ENCODE measurements at places on chromosomes 4 and X.

- DNase-seq: no peak
These were observed 99.2 kb downstream of the NSUN7 start for GRCh38 chr4:40848940-40849339.

- no peak for DNase-seq
These were observed 44.8 kb downstream of the UGT2A3 start for GRCh38 chr4:68906780-68907137.

GRCh38 chr4:45482346-45482745 lies 641.5 kb downstream of the GABRG1 start:
- no peak for DNase-seq

DNA sequence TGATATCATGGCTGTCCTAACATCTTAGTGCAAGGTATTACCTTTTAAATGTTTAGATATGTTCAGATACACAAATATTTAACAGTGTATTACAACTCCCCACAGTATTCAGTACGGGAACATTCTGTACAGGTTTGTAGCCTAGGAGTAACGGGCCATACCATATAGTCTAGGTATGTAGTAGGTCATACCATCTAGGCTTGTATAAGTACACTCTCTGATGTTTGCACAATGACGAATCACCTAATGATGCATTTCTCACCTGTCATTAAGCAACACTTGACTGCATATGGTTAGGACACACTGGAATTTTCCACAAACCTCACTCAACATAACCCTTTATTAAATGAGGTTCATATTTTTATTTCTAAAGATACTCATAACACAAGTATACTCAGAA lies 67.7 kb downstream of the THOC2 start:
- DNase-seq: no peak

- no peak for DNase-seq
These were observed 80.8 kb downstream of the PALLD start for GRCh38 chr4:168577624-168578023.

DNA sequence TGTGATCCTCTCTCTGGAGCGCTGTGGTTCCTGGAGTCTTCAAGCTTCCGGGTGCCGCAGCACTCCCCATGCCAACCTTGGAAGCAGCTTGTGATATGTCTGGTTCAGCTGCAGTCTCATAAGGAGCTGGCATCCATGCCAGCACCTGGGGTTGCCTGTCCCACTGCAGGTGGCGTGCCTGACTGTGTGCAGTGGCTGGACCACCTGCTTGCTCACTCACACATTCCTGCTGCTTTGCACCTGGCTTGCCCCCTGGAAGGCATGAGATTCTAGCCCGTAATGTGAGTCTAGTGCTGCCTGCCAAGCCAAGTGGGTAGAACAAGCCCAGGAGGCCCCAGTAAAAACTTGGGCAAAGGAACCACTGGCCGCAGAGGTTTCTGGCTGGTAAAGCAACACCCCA lies 687.2 kb upstream of the AADAT start:
- DNase-seq: no peak

DNA sequence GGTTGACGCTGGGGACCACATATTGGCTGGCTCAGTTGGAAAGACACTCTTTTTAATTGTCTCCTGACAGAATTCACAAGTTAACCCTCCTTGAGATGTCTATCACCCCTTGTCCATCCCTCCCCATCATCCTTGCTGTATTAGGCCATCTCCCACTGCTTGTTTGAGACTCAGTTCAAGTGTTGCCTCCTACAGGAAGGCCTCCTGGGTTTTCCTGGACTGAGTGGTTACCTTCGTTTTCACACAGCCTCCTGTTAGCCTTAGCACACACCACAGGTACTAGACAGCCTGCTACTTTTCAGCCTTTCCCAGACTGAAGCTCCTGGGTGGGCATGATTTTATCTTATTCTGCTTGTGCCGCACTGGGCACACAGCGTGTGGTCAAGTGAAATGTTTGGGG lies 145.3 kb upstream of the STX18 start:
- DNase-seq: no peak

DNA sequence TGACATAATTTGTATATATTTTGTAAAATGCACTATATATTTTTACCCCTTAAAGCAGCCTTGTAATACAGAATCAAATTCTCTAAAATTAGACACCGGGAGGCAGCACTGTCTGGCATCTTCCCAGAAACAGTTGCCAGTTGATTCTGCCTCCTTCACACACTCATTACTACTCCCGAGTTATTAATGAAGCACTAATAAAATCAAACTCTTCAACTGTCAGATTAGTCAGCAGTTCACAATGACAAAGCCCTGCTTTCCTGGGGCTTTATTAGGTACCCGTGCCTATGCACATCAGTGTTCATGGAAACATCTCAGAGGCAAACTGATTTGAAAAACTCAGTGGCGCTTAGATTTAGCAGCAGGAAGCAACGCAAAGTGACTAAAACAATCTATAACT lies 103.5 kb upstream of the VEGFC start:
- no peak for DNase-seq

GRCh38 chr4:93649828-93650227 lies 178.7 kb upstream of the ATOH1 start:
- no peak for DNase-seq

GRCh38 chr4:48212165-48212564 lies 57.5 kb downstream of the TEC start:
- DNase-seq: no peak

DNA sequence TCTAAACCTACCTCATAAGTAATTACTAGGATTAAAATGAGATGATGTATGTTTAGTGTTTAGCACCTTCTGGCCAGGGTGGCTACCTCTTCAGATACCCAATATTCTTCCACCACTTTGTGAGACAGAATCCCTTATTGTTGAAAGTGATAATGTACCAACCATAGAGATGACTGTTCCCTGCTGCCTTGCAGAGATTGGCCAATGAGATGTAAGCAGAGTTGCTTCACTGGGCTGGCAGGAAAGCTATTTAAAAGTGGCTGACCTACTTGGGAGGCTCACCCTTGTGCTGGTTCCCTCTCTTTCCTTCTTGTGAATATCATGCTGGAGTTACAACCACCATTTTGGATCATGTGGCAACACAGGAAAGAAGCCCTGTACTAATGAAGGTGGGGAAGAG lies 58.9 kb downstream of the TMEM154 start:
- no peak for DNase-seq

- DNase-seq: no peak
These were observed 21.0 kb downstream of the SAT1 start for GRCh38 chrX:23803931-23804381.

DNA sequence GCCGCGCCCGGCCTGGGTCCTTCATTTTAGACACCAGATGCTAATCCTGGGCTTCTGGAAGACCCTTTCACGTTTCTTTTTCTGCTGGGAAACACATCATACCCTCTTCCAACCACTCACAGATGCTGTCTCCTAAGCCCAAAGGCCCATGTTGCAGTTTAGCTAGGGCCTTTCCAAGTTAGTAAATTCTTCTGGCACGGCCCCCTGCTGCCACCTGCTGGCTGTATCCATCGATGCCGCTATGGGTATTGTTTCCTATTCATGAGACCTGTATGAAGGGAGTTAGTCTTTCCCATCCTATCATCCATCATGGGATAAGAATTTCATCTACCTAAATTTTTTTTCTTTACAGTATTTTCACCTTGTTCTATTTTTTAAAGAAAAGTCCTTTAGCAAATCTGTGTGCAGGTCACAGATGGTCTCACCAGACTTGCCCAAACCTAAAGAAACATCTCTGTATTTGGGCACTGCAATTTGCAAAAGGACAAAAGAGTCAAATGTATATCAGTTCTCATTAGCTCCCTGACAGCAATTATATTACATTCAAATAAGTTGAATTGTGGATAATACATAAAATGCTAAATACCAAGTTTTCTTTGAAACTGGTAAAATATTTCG lies 37.8 kb upstream of the SLC9A7 start:
- DNase-seq: peak; percentile 38

- DNase-seq: no peak
These were observed 1052.5 kb upstream of the LCORL start for GRCh38 chr4:19074036-19074435.

GRCh38 chr4:10055871-10056270 lies 34.6 kb upstream of the SLC2A9 start:
- DNase-seq: no peak

GRCh38 chr4:103012551-103012950 lies 7.0 kb downstream of the SLC9B1 start:
- DNase-seq: no peak

GRCh38 chr4:4677556-4678522 lies 136.0 kb upstream of the STX18 start:
- no peak for DNase-seq

DNA sequence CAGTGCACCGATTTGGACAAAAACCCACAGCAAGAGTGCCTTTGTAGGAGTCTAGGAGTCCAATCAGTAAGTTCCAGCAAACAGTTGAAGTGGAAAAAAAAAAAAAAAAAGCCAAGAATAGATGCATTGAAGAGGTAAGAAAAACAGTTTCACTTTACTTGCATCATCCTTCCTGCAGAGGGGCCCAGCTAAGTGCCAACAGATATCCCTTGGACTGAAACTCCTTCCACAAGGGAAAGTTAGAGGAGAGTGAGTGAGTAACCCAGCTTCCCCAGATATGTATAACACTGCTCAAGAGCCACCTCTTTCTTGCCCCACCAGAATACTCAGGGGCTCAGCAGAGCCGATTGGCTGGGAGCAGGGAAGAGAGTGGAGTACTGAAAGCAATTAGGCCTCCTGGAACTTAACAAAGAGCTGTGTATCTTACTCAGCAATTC lies 617.7 kb upstream of the SMIM31 start:
- DNase-seq: no peak

DNA sequence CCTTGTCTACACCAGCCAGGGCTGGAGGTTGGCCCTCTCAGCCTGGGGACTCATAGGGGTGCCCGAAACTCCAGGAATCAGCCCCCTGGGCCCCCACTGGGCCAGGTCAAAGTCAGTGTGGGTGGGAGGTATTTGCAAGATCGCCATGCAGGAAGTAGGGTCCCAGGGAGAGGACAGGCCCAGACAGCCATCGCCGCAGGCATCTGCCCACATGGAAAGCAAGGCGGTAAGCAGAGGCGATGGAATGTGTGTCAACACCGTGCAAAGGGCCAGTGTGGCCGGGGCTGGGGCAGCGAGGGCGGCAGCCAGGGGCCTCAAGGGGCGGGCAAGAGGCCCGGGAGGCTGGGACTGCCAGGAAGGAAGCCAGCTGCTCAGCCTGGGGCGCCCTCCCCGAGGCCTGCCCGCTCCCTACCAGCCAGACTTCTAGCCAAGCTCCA lies 19.3 kb upstream of the DUSP9 start:
- DNase-seq: no peak

DNA sequence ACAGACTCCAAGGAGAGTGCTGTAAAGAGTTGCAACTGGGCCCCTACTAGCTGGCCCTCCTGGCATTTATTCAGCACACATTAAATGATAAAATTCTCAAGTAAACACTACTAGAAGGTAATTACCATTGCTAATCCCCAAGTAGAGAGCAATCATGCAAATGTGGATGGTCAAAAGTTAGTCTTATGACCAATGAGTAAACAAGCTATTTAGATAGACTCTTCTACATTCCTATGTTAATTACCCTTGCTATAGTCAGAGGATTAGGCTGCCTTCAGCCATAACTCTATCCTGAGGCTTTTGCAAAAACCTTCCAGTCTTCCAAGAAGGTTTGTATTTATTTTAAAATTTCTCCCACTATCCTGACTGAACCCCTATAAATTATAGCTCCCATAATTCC lies 28.3 kb upstream of the HPGD start:
- DNase-seq: no peak

DNA sequence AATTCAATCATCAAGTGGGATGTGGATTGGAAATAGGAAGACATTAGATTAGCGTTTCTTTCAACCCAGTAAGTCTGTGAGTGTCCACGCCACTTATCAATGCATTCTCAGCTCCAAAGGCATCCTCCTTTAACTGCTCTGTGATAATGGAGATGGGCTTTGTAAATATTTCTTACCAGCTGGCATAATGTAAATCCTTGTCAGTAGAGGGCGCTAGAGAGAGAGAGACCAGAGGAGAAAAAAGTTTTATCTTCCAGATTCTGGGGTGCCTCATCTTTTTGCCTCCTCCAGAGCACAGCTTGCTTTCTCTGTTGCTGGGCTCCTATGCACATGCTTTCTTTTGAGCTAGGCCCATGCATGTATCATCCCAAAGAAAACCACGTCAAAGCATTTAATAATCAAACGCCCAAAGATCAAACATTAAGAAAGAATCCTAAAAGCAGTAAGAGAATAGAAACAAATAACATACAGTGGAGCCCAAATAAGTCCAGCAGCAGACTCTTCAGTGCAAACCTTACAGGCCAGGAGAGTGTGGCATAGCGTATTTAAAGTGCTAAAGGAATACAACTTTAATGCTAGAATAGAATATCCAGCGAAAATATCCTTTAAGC lies 9.6 kb upstream of the MTMR1 start:
- DNase-seq: no peak

DNA sequence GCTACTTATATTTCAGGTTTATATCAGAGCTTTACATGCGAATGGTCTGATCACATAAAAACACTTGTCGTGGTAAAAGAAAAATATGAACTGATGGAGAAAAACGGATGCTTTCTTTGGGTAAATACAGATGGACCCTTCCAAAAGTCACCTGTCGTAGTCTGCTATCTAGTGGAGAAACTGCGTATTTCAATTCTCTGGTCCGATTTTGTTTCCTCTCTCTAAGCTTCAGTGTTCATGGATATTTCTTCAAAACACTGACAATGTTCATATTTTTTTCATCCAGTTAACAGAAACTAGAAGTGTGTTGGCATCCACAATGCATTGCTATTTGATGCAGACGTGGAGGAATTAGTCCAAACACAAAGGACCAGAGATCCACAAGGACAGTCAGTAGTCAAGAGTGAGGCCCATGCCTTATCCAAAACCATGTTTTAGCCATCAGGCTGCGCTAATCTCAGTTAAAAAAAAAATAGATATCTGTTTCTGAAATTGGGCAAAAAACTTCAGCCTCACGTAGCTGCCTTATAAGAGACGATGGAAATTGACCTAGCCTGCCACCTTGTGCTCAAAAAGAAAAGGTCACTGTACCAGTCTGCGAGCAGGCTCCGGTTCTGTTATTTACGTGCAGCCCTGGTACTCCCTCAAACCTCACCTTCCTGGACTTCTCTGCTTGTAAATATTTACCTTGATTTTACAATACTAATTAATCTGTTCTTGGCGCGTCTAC lies 16.0 kb downstream of the MEPE start:
- DNase-seq: no peak

DNA sequence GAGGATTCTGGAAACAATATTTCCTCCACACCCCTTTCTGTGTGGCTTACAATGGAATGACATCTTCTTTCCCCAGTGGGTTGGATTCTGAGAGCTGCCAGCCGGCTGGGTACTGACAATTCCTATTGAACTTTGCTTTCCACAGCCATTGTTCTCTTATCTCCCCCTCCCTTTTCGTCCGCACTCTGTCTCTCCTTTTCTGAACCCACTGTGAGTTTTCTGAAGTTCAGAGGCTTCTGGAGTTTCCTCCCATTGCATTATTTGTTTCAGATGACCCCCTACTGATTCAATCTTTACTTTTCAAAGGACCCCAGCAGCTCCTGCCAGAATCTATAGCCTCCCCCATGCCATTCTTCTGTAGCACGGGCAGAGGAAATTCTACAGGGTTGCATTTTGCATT lies 10.4 kb downstream of the SMPX start:
- no peak for DNase-seq

DNA sequence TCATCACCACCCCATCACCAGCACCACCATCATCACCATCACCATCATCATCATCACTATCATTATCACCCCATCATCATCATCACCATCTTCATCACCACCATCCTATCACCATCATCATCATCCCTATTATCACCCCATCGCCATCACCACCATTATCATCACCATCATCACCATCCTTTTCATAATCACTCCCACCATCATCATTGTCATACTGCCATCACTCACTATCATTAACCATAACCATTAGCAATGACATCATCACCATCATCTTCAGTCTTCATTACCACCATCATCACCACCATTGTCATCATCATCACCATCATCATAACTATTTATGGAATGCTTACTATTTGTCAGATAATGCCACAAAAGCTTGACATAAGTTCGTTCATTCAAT lies 35.7 kb downstream of the CRMP1 start:
- DNase-seq: no peak

All from effector CD8-positive, alpha-beta T cell (primary cell).